Activated CD8-positive, alpha-beta memory T cell treated with anti-CD3 and anti-CD28 coated beads for 4 hours (primary cell): ENCODE measurements at places on chromosomes 16 and 17.
A peak's percentile ranks its signal among the peaks of the same experiment; 100 is the strongest.

DNA sequence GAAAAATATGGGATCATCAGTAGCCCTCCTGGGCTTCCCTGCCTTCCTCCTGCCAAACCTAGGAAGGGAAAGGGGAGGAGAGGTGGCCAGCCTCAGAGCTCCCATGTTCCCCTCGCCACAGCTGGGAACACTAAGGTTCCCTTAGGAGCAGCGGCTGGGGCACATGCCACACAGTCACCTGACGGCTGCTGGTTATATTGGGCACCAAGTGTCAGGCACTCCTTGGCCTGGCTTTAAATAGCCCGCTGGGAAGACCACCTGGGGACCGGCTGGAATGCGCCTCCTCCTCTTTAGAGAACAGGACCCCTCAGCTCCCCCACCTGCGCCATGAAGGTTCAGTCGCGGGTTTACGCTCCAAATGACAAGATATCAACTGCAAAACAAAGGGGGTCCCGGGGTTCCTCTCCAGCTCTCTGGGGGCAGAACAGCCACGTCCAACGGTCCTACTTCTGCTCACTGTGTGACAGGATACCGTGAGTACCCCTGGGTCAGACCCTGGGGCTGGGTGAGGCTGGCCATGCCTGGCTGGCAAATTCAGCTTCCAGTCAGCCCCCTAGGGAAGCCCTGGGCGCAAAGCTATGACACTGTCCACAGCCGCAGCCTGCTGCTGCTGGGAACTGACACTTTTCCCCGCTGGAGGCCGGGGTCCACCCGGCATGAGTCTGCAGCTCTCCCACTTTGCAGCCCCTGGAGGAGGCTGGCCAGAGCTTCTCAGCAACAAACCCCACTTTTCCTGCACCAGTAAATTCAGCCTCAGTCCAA lies 3.3 kb downstream of the SMIM5 start:
- DNase-seq, result no peak

DNA sequence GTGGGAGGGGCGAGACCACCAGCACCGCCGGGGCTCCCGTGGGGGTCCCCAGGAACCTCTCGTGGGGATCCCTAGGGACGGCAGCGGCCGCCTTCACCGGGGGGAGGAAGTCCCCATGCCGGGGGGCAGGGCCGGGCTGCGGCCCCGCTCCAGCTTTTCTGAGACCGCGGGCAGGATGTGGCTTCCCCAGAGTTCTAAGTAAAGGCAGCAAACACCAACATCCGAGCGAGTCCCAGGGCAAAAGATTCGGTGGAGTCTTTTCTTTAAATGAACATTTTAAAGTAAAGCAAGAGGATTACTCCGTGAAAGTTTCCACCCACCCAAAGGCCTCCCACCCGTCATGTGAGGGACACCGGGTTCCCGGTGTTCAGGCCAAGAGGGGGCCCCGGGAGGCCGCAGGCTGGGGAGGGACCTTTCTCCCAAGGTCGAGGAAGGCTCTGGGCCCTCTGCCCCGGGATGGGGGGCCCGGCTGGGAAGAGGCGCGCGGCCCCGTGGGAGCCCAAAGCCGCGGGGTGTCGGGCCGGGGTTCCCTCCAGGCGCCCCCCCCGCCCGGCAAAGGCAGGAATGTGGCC lies 137.2 kb upstream of the RPH3AL start:
- DNase-seq, result no peak

GRCh38 chr17:31388770-31389656 lies 2.5 kb upstream of the RAB11FIP4 start:
- no peak for DNase-seq

DNA sequence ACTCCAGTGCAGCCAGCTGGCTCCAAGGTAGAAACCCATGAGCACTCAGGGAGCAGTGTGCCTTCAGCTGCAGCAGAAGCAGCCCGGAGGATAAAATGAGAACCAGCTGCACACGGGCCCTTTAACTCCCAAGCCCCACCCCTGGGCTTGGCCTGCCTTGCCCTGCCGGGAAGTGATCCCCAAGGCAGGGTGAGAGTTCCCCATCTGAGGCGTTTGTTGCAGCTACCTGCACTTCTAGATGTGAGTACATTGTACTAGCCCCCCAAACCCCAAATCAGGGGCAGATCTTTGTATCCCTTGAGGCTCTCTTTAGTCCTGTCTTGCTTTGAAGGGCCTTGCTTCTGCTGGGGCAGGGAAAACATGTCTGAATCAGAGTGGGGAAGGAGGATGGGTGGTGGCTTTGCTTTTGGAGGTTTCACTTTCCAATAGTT lies at the start of gene MVP:
Gene MVP, plus strand, starts transcription at position 192 of the 431 bp plus-strand sequence. CDS start 10,088 bp downstream, outside the sequence.
- no peak for DNase-seq

- DNase-seq, result peak; percentile 28
Observed at GRCh38 chr17:28896884-28897768, at the start of gene FLOT2. TSS of gene FLOT2 (minus strand) at chr17:28897733. CDS start at chr17:28897574, 159 bp downstream.

DNA sequence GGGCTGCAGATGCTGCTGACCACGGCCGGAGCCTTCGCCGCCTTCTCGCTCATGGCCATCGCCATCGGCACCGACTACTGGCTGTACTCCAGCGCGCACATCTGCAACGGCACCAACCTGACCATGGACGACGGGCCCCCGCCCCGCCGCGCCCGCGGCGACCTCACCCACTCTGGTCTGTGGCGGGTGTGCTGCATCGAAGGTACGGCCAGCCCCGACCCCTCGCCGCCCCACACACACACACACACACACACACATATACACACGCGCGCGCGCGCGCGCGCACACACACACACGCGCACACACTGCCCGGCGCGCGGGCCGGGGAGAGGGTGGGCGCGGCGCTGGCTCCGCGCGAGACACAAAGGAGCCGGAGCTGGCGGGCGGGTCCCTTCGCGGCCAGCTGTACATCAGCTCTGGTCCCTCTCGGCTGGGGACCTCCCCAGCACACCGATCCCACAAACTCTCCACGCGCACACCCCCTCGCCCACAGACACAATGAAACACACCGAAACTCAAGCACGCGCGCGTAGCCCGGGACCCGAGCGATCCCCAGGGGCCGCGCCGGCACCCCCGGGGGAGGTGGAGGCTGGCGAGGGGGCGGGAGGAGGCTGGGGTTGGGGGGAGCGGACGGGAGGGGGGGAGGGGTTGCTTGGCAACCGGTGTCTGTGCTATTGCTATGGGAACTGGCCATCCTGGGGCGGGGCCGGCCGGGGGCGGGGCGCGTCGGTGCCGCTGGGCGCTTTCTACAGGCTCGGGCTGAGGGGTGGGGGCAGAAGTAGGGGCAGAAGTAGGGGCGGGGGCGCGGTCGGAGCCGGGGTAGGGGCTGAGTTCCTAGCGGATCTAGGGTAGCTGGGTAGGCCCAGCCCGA lies 658 bp downstream of the CACNG4 start:
- DNase-seq, result no peak

GRCh38 chr16:56792967-56793366 lies 63.0 kb downstream of the NUP93 start:
- DNase-seq, result no peak

- no peak for DNase-seq
Observed at GRCh38 chr17:60137731-60138130, 12.0 kb upstream of the CA4 start.

- DNase-seq, result no peak
Observed at GRCh38 chr17:72399608-72400487, 279.0 kb downstream of the SOX9 start.

DNA sequence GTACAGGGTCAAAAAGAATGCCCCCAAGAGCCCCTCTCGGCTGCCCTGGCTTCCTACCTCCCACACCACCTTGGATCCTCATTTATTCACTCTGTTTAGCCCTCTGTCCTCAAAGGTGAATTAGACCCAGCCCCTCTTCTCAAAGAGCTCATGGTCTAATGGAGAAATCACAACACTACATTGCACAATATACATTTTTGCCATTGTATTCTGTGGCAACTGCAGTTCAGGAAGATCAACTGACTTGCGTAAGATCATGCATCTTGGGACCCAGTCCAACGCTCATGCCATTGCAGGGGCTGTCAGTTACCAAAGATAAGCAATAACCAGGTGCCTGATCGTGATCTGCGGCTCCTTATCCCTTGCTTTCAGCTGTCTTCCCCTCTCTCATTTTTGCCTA lies 1.4 kb downstream of the KRT38 start:
- no peak for DNase-seq

DNA sequence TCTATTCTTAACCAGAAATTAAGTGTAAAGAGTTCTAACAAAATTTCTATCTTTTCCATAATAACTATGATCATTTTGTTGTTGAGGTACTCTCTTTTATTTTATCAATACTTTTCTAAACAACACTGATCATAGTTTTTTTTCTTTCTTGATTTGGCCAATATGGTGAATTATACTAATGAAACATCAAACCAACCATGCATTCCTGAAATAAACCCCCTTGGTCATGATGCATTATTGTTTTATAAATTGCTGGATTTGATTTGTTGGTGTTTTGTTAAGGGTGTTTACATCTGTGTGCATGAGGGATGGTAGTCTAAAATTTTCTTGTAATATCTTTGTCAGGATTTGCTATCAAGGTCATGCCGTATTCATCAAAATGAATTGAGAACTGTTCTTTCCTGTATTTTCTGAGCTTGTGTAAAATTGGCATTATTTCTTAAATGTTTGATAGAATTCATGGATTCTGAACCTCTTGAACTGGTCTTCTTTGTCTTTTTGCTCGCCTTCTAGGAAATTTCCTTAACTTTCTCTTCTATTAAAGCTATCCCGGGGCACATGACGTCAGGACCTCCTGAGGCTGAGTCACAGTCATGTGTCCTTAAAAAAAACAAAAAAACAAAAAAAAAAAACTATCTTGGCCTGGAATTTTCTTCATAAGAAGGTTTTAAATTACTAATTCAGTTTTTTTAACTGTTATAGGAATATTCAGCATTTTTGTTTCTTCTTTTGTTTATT lies 3.9 kb upstream of the TRIM25 start:
- no peak for DNase-seq
